ENCODE measurements at places on chromosomes 1 and 21.
A peak's percentile ranks its signal among the peaks of the same experiment; 100 is the strongest.

GRCh38 chr1:171610385-171610784 lies 11.7 kb upstream of the MYOCOS start:
- DNase-seq: no peak

- DNase-seq: peak; percentile 43
Observed at GRCh38 chr21:44304877-44305293, 5.0 kb downstream of the PFKL start.

GRCh38 chr21:29005696-29006095 lies 13.0 kb upstream of the LTN1 start:
- DNase-seq: no peak

DNA sequence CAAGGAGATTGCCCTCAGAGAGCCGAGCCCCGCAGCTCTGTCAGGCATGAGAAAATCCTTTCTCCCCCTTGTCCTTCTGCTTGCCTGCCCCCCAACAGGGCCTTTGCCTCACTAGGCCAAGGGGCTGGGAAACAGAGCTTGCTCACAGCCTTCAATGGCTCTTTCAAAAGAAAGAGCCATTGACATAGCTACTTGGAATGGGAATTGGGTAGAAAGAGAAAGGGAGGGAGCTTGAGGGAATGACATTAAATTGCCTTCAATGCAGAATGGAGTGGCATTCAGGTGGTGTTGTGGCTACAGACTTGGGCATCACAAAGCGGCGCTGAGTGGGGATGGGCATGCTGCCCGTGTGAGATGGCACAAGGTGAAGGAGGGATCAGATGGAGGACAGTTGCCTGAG lies 13.2 kb downstream of the SYT11 start:
- no peak for DNase-seq

- DNase-seq: no peak
Observed at GRCh38 chr1:18037651-18038050, 69.9 kb upstream of the IGSF21 start.

GRCh38 chr1:156815307-156815826 lies 1.3 kb downstream of the SH2D2A start:
- DNase-seq: no peak

- no peak for DNase-seq
Observed at GRCh38 chr1:155931332-155932038, 2.7 kb downstream of the KHDC4 start.

- no peak for DNase-seq
Observed at GRCh38 chr1:17531682-17532487, 7.6 kb upstream of the ARHGEF10L start.

DNA sequence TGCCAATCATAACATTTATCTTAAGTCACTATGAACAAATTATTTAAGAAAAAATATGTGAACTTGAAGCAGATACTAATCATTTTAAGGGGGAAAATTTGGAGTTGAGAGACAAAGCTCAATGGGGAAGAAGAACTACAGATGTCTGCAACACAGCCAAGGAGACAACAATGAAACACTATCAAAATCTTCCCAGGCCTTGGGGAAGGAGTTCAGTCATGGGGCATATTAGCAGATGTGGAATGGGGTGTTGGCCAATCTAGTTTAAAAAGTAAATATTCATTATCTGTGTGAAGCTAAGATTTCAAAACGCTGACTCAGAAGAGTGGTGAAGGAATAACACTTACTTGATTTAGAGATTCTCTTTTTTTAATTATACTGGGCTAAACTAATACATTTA lies 671.6 kb upstream of the ZP4 start:
- DNase-seq: no peak

DNA sequence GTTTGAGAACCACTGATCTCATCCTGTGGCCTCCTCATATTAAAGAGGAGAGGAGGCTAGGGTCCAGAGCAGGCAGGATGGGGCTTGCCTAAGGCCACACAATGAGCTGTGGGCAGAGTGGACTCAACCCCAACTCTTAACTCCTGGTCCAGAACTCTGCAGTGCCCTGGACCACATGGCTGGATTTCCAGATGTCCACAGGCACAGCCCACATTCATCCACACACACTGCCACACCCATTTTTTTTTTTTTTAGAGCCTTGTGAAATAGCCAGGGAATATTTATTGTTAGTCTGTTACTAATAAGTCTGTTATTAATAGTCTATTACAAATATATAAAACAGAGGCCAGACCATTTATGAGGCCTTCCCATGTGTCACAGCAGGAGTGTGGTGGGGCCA lies 192.2 kb downstream of the TRABD2B start:
- no peak for DNase-seq

GRCh38 chr21:16408280-16408679 lies 678.5 kb downstream of the USP25 start:
- DNase-seq: no peak

GRCh38 chr1:160238408-160238807 lies 23.9 kb downstream of the DCAF8 start:
- DNase-seq: no peak

DNA sequence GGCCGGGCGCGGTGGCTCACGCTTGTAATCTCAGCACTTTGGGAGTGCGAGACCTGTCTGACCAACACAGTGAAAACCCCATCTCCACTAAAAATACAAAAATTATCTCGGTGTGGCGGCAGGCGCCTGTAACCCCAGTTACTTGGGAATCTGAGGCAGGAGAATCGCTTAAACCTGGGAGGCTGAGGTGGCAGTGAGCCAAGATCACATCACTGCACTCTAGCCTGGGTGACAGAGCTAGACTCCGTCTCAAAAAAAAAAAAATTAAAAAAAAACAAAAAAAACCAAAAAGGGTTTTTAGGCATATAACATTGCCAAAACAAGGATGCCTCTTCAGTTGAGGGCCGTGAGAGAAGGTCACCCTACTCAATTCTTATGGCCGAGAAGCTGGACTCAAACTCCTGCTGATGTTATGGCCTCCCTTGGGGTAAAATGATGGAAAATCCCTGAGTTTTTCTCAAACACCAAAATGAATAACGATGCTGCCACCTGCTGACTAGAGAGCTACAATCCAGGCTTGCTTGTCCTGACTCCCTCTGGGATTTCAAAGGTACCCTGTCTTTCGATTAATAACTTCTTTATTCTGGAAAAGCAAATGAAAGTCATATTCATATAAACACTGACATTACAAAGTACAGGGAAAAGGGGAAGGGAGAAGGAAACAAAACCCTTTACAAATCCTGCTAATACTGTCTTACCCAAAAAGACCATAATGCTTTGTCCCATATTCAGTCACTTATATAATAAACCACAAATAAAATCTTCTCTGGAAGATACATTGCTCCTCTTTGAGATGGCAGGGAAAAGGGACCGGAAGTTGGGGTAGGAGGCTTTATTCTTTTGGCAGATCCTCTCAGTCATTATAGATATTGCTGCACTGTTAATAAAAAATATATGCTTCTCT lies 10.7 kb downstream of the RAB42 start:
- peak; percentile 44 for DNase-seq

GRCh38 chr1:15951341-15952153 lies 24.4 kb downstream of the ZBTB17 start:
- peak; percentile 52 for DNase-seq

- no peak for DNase-seq
Observed at GRCh38 chr21:28738420-28738704, 254.3 kb downstream of the LTN1 start.

- no peak for DNase-seq
Observed at GRCh38 chr1:47417170-47418044, 1.3 kb downstream of the FOXE3 start.
